Glutamatergic neuron (in vitro differentiated cells): ENCODE measurements at places on chromosomes 6 and 20. TPM values are rescaled to one million over a fixed set of nuclear protein-coding genes. Genes with fewer than 3 reads are reported as not detected.

Gene MEI4
- total RNA-seq, result 0.86 TPM

Gene PREX1
- total RNA-seq, result 235 TPM

Gene KCNK16
- not detected for total RNA-seq

Gene POM121L2
- total RNA-seq, result not detected

Gene STX11
- not detected for total RNA-seq

Gene PPP1R14C
- total RNA-seq, result 4.1 TPM

Gene MUC22
- not detected for total RNA-seq

Gene HLA-DQB2
- total RNA-seq, result not detected

Gene MCM9
- total RNA-seq, result 18.0 TPM

- no peak for DNase-seq
Observed at GRCh38 chr6:113048741-113049140, 701.6 kb downstream of the RFPL4B start.

DNA sequence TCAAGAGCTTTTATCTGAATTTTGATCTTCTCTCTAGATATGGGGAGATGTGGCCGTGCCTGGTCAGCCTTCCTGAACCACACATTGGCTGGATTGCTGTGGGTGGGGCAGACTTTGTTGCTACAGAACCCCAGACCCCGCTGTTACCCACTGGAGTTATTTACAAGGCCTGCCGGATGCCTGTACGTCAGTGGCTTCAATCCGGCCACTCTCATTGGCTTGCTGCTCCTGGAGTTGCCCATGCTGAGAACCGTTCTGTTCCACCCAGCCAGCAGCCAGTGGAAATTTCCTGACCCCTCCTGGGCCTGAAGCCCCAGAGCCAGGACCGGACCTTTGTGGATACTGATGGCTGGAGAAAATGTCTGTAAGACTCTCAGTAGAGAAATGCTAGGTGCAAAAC, 101.9 kb downstream of the TFAP2C start:
- no peak for DNase-seq

GRCh38 chr20:39009348-39009747, 47.2 kb downstream of the DHX35 start:
- DNase-seq, result no peak

GRCh38 chr6:161411265-161411944, 137.5 kb upstream of the AGPAT4 start:
- DNase-seq, result no peak

DNA sequence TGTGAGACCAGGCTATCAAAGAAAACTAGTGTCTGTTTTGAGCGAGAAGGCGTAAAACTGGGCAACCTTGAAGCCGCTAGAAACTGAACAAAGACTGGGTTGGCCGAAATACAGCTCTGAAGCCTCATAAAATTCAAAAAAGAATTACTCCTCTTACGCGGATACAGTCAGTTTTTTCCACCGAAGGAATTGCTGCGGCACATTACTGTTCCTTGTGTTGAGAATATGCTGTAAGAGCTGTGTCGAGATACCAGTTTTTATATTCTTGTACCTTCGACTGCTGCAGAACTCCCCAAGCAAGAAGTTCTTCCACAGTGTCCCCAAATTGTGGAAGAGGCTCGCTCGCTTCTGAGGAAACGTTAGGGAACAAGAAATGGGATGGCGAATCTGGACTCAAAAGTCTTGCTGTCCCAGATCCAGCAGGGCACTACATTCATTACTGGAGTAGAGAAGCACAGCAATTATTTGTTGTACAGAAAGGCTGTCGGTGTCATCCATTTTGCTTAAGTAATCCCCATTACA, 523 bp upstream of the COX7A2 start:
- DNase-seq, result no peak

- no peak for DNase-seq
Observed at GRCh38 chr6:90121982-90122381, 174.7 kb downstream of the BACH2 start.

GRCh38 chr20:19990850-19991249, 26.3 kb upstream of the NAA20 start:
- DNase-seq, result no peak

DNA sequence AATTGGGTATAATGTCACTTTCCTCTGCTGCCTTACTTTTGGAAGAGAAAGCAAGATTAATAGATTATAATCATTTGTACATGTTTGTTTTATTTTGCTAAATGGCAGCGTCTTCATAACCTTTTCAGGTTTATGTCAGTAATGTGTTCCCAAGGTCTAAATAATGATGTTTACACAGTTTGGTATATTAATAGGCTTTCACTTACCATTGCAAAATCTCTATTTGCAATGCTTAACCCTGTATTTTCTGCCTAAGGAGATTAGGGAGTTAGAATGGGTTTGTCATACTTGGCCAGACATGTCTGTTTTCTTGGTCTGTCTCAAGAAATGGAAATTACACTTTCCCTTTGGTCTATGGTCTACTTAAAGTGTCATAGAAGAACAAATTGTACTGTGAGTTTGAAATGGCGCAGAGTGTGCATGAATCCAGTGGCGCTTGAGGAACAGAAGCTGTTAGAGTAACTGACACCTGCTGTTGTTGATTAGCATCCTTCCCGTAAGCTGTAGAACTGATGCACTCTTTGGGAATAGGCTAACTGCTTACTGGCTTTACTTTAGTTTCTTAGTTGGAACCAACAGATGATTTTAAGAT, 261.1 kb downstream of the SAMD5 start:
- DNase-seq, result no peak

- DNase-seq, result no peak
Observed at GRCh38 chr20:47055699-47056369, 161.2 kb downstream of the EYA2 start.

DNA sequence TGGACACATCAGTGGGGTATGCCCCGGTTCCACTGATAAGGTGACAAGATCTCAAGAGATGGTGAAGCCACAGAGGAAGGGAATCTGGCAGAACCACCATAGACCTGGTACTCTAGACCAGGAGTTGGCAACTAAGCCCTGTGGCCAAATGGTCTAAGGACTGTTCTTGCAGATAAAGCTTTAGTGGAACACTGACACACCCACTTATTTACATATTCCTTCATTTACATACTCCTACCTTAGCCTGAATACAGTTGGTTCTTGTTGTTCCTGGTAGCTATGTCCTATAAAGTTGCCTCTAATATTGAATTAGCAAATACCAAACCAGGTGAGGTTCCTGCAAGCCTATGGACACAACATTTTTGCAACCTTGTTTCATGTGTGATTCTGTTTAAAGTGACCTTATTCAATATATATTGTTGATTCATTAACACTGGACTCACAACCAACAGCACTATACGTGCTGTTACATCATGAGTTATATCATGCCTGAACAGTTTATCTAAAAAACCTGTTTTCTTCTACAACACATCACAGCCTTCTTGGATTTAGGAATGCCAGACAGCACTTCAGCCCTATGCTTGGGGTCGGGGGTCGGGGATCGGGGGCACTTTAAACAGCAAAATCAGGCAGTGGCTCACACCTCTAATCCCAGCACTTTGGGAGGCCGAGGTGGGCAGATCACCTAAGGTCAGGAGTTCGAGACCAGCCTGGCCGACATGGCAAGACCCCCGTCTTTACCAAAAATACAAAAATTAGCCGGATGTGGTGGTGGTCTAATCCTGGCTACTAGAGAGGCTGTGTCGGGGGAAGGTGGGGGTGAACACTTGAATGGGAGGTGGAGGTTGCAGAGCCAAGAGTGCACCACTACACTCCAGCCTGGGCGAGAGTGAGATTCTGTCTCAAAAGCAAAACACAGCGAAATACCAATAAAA, 2.5 kb downstream of the CCDC167 start:
- DNase-seq, result no peak

- DNase-seq, result no peak
Observed at GRCh38 chr6:73728548-73729205, 32.7 kb downstream of the CD109 start.

DNA sequence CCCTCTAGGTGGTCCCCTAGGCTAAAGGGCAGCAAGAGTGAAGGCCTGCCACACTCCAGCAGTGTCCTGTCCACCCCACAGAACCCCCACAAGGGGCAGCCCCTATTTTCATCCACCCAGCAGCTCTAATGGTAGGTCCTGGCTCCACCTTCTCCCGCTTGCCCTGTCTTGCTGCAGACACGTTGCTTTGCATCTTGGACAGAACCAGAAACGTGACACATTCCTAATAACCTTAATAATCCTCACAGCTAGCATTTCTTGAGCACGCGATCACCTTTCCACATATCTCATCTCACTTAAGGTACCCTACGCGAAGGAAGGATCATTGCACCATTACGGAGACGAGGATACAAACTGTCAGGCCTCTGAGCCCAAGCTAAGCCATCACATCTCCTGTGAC, 11.7 kb upstream of the SLC22A23 start:
- no peak for DNase-seq

DNA sequence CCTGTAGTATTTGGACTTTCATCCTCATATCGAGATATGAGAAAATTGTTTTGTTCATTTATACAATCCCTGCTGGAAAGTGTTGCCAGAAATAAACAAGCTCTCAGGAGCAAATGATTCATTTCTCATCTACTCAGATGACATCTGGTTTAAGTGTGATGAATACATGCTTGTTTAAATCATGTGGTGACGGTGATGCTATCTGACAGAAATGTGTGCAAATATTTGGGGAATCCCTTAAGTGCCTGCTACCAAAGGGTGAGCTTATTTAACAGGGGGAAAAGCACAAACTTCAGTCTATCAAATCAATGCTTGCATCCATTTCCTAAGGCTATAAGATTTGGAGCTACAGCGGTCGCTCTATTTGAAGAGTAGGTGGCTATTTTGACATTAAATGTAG, 368.3 kb upstream of the SASH1 start:
- no peak for DNase-seq

DNA sequence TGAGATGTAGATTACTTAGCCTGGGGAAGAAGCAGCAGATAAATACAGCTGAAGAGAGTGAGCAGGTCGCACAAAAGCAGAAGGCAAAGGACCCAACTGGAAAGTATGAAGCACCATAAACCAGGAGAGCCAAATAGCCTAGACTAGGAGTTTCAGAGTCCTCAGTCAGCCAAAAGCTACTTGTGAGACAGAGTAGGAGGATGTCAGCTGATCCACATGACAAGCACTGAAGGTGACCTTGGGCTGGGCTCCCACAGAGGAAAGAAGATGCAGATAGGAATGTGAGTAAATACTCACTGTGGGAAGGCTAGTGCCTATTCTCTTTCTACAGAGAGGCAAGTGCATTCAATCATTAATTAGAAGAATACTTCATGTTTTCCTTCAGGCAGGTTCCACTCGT, 274.0 kb upstream of the POU3F2 start:
- DNase-seq, result no peak

DNA sequence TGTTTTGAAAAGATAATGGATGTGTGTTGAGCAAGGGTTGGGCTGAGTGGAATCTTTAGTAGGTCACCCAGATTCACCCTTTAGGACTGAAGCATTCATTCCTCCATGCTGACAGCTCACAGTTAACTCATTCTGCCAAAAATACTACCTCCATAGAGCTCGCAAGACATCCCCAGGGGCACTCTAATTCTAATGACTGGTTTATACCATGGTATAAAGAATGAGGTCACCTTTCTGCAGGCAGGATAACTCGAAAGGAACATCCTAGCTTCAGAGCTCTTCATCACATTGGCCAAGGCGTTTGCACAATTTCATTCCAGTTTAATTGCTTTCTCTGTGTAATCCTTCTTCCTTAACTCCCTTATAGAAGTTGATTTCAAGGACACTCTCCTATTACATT, 1257.2 kb upstream of the EYS start:
- no peak for DNase-seq
